Astrocyte (in vitro differentiated cells and primary cell): ENCODE measurements at places on chromosomes 3 and 15. TPM values are rescaled to one million over a fixed set of nuclear protein-coding genes. Genes with fewer than 3 reads are reported as not detected.
A peak's percentile ranks its signal among the peaks of the same experiment; 100 is the strongest.

Gene ZNF639
- 34.4 and 36.1 TPM in 2 replicates for total RNA-seq

DNA sequence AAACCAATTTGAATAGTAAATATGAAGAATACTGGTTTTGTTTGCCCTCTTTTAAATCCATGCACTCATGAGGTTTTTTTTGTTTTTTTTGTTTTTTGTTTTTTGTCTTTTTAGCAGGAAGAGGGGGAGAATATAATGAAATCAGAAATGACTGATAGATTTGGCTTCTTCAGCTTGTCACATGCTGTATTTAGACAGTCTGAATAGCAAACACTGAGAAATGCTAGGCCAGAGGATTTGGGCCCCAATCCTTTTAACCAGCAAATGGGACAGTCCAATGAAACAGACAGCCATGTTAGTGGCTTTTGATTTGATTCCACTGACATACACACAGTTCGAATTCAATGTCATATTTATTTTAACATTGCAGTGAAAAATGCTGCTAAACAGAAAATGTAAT, 14.2 kb upstream of the CEP152 start:
- no peaks in the 10 kb centered on the region for H3K27me3 ChIP-seq
- no peaks in the 10 kb centered on the region for H3K4me1 ChIP-seq
- no peak overlapping the region for H3K27ac ChIP-seq
- no peak overlapping the region for H3K4me3 ChIP-seq
- H3K36me3 ChIP-seq: no peaks in the 10 kb centered on the region

Gene GPR176
- 33.5 and 35.4 TPM in 2 replicates for total RNA-seq

DNA sequence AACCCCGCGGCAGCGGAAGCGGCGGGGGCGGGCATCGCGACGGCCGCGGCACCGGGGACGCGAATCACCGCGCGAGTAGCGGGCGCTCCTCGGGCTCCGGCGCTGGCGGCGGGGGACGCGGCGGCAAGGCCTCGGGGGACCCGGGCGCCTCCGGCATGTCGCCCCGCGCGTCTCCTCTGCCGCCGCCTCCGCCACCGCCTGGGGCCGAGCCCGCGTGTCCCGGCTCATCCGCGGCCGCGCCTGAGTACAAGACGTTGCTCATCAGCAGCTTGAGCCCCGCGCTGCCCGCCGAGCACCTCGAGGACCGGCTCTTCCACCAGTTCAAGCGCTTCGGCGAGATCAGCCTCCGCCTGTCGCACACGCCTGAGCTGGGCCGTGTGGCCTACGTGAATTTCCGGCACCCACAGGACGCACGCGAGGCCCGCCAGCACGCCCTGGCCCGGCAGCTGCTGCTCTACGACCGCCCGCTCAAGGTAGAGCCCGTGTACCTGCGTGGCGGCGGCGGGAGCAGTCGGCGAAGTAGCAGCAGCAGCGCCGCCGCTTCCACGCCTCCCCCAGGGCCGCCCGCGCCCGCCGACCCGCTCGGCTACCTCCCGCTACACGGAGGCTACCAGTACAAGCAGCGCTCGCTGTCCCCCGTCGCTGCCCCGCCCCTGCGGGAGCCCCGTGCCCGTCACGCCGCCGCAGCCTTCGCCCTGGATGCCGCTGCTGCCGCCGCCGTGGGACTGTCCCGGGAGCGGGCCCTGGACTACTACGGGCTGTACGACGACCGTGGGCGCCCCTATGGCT, 675 bp downstream of the RBM15B start:
- no peaks in the 10 kb centered on the region for H3K27me3 ChIP-seq
- peak; percentile 38 for DNase-seq
- H3K27ac ChIP-seq: peak overlapping the region; percentile 82
- H3K4me1 ChIP-seq: peaks cover 46% of the 10 kb centered on the region

GRCh38 chr15:66593219-66593780, 27.5 kb upstream of the LCTL start:
- no peak overlapping the region for H3K27ac ChIP-seq
- H3K36me3 ChIP-seq: no peaks in the 10 kb centered on the region
- H3K4me1 ChIP-seq: no peaks in the 10 kb centered on the region
- no peak overlapping the region for H3K4me3 ChIP-seq
- DNase-seq: no peak
- H3K27me3 ChIP-seq: peaks cover 3% of the 10 kb centered on the region

- H3K4me3 ChIP-seq: no peak overlapping the region
- DNase-seq: no peak
- H3K27me3 ChIP-seq: no peaks in the 10 kb centered on the region
- H3K36me3 ChIP-seq: no peaks in the 10 kb centered on the region
- no peak overlapping the region for H3K27ac ChIP-seq
Measured at GRCh38 chr3:54481606-54482365, 359.4 kb downstream of the CACNA2D3 start.

Gene EDC3
- 44.1 and 47.6 TPM in 2 replicates for total RNA-seq

Gene CHDH
- 0.22 and 0.48 TPM in 2 replicates for total RNA-seq

- no peak overlapping the region for H3K4me3 ChIP-seq
- H3K27ac ChIP-seq: no peak overlapping the region
- no peaks in the 10 kb centered on the region for H3K27me3 ChIP-seq
- H3K36me3 ChIP-seq: no peaks in the 10 kb centered on the region
- peaks cover 9% of the 10 kb centered on the region for H3K4me1 ChIP-seq
Measured at GRCh38 chr3:71148455-71149060, 435.0 kb downstream of the FOXP1 start.

Gene CAPN3
- 0.38 and 0.57 TPM in 2 replicates for total RNA-seq

DNA sequence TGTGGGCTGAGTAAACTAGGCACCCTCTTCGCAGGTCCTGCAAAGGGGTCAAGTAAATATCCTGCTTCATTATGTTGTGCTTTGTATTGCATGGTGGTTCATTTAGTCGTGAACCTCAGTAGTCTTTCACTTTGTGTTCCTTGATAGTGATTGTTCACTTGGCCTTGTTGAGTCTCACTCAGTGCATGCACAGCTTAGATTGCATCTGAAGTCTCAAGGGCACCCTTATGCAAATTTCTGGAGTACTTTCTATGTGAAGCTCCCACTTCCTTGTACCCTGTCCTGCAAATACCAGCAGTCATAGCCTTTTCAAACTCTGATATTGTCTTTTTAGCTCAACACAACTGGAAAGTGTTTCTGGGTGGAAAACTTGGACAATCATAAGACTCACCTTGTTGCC, 519.2 kb downstream of the NAALADL2 start:
- H3K27ac ChIP-seq: no peak overlapping the region
- DNase-seq: no peak
- H3K4me1 ChIP-seq: no peaks in the 10 kb centered on the region
- no peaks in the 10 kb centered on the region for H3K27me3 ChIP-seq
- H3K36me3 ChIP-seq: no peaks in the 10 kb centered on the region

GRCh38 chr15:57849317-57849716, 142.8 kb downstream of the POLR2M start:
- H3K4me1 ChIP-seq: no peaks in the 10 kb centered on the region
- no peak overlapping the region for H3K4me3 ChIP-seq
- no peak for DNase-seq
- H3K36me3 ChIP-seq: no peaks in the 10 kb centered on the region

Gene MCF2L2
- 0.89 and 1.2 TPM in 2 replicates for total RNA-seq

DNA sequence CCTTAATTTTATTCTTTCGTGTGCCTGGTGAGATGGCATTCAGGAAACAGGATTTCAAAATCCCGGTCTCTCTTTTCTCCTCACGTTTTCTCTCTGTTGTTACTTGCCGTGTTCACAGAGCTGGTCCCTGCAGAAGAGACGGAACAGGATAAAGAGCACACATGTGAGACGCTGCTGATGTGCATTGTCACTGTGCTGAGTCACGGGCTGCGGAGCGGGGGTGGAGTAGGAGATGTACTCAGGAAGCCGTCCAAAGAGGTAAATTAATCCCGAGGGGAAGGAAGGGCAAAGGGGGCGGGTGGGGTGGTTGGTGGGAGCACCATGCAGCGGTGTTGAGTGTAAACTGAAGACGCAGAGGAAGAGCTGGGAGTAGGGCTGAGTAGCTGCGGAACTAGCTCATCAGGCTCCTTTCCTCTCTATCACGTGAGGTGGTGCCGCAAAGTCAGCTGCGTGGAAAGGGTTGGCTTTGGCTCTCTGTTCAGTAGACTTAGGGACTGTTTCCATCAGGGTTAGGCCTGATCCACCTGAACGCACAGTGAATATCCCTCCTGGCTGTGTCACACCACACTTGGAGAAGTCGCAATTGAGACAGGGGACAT, 164.8 kb upstream of the BHLHE40 start:
- DNase-seq: no peak
- H3K36me3 ChIP-seq: no peaks in the 10 kb centered on the region
- peaks cover 9% of the 10 kb centered on the region for H3K4me1 ChIP-seq
- H3K4me3 ChIP-seq: no peak overlapping the region
- H3K27me3 ChIP-seq: no peaks in the 10 kb centered on the region

DNA sequence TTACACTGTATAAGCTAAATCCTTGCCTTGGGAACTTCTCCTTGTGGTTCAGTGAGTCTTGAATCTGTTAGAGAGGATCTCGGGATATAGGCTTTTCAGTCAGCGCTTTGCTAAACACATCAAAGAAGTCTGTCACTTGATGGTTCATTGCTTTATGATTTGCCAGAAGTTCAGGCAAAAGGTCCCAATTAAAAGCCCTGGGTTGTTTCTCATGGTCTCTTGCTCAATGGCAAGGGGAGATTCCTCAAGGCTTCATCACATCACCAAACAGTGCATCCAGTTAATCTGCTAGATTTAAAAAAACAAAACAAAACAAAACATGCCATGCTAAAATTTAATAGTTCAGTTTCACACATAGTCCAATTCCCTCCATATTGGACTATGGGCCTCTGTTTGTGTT, 114.8 kb downstream of the FILIP1L start:
- no peaks in the 10 kb centered on the region for H3K27me3 ChIP-seq
- H3K36me3 ChIP-seq: no peaks in the 10 kb centered on the region
- H3K27ac ChIP-seq: no peak overlapping the region
- H3K4me1 ChIP-seq: peaks cover 22% of the 10 kb centered on the region

DNA sequence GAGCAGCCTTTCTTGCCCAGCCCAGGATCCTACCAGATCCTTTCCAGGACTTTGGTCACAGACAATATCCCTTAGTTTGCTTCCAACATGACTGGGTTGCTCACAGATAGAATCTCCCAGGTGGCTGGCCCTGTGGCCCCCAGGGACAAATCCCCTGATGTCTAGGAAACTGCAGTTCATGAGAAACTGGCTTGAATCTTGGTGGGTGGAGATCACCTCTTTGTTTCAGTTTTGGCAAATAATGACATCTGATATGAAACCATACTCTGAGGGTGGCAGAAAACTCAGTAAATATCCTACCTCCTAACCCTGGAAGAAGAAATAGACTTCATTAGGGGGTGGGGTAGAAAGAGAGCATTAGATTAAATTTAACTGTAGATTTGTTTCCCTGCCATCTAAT, 44.1 kb upstream of the PFN2 start:
- no peaks in the 10 kb centered on the region for H3K36me3 ChIP-seq
- H3K27ac ChIP-seq: no peak overlapping the region
- H3K4me1 ChIP-seq: no peaks in the 10 kb centered on the region
- DNase-seq: no peak
- no peak overlapping the region for H3K4me3 ChIP-seq

- DNase-seq: no peak
- H3K4me3 ChIP-seq: no peak overlapping the region
- no peaks in the 10 kb centered on the region for H3K4me1 ChIP-seq
- no peaks in the 10 kb centered on the region for H3K27me3 ChIP-seq
- H3K36me3 ChIP-seq: no peaks in the 10 kb centered on the region
- H3K27ac ChIP-seq: no peak overlapping the region
Measured at GRCh38 chr3:131553495-131554247, 50.9 kb upstream of the MRPL3 start.

DNA sequence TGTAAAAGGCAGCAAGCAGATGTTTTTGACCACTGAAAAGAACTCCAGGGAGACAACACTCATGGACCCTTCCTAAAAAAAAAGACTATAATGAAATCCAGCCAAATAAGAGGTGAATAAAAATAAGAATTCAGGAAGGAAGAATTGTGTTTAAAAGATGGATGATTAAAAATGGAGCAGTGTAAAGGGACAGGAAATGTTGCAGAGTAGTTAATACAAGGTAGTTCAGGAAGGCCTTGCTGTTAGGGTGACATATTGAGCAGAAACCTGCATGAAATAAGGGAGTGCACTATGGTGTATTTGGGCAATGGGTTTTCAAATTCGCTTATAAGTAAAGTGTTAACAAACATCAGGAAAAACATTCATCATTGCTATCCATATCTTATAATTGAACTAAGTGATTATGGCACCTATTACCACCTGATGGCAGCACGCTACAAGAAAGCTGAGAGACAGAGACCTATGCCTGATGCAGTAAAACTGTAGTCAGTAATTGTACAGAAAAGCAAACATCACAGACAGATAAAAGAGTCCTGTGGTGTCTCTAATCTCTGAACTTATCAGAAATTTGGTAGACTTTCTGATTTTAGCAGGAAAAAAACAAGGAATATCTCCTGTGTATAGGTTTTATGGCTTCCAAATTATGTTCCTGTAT, 5.8 kb upstream of the DBR1 start:
- H3K36me3 ChIP-seq: no peaks in the 10 kb centered on the region
- H3K27me3 ChIP-seq: no peaks in the 10 kb centered on the region
- no peaks in the 10 kb centered on the region for H3K4me1 ChIP-seq
- no peak overlapping the region for H3K27ac ChIP-seq
- peak; percentile 18 for DNase-seq

DNA sequence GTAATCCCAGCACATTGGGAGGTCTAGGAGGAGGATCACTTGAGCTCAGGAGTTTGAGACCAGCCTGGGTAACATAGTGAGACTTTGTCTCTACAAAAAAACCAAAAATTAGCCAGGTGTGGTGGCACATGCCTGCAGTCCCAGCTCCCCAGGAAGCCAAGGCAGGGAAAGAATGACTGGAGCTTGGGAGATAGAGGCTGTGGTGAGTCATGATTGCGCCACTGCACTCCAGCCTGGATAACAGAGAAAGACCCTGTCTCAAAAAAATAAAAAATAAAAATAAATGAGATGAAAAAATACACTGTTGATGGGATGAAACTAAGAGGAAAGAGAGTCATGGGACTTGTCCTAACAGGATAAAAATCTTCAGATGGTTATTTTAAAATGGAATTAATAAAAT, 137.6 kb downstream of the IMPG2 start:
- no peaks in the 10 kb centered on the region for H3K27me3 ChIP-seq
- H3K36me3 ChIP-seq: no peaks in the 10 kb centered on the region
- H3K4me1 ChIP-seq: no peaks in the 10 kb centered on the region

DNA sequence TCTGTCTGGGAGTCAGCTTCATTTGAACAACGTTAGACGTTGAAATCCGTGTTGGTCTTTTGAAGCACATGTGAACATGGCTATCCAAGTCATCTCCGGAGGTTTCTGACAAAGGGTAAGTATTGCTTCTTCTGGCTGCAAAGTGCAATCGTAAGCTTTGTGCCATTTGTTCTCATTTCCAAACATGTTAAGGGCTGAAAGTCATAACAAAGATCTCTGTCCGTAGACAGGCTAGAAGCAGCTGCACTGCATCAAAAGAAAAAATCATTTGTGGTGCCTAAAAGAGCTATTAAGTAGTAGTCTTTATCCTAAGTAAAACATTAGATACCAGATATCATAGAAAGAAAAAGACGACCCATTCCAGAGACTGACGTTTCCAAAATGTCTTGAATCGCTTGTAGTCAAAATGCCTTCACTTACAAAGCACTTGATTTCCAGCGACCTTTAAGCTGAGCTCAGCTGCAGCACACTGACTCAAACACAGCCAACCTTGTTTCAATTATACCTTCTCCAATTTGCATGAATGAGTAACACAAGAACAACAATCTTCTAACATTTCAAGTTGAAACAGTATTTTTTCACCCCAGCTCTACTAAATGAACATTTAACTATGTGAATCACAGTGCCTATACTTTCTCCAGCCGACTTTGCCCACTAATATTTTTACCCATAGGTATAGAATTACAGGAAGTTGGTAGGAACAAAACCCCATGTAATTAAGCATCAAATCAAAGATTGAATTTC, 76.6 kb downstream of the NEDD4 start:
- peaks cover 19% of the 10 kb centered on the region for H3K4me1 ChIP-seq
- peak overlapping the region; percentile 72 for H3K4me3 ChIP-seq
- H3K27ac ChIP-seq: peak overlapping the region; percentile 70
- no peaks in the 10 kb centered on the region for H3K36me3 ChIP-seq
- H3K27me3 ChIP-seq: no peaks in the 10 kb centered on the region

Gene MITF
- total RNA-seq: 6.0 and 6.2 TPM in 2 replicates

Gene RARRES1
- 1.2 and 3.2 TPM in 2 replicates for total RNA-seq
